ENCODE measurements at places on chromosomes 11 and 22.

DNA sequence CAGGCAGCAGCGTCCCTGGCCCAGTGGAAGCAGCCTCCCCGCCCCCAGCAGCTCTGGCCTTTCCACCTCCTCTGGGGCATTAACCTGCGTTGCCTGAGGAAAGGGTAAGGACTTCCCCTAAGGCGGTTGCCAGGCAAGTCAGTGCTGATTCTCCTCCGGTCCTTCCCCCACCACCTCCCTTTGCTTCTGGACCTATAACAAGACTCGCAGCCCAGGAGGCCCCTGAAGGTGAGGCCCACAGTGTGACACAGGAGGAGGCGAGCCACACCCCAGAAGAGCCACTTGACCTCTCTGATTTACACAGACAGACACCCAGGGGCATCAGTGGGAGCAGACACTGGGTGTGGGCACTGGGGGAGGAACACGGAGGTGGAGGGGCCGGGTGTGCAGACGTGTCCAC is 35.4 kb downstream of the ASCL2 start:
- DNase-seq: no peak

DNA sequence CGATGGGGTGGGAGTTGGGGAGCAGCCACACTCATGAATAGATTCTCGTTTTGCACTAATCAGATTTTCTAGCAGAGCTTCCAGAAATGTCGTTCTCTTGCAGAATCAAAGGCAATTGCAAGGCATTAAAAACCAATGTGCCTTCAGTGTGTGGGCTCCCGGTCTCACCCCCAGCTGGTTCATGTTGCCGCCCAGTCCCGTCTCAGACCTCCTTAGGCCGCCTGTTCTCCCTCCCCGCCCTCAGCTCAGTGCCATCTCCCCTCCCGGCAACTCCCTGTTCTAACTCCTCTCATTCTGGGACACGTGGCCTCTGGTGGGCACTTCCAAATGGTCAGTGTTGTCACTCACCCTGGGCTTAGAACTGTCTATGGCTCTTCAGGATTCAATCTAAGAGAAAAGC is 42.5 kb upstream of the SMIM38 start:
- DNase-seq: no peak

- no peak for DNase-seq
Measured at GRCh38 chr11:35906277-35906661, 37.6 kb upstream of the LDLRAD3 start.

DNA sequence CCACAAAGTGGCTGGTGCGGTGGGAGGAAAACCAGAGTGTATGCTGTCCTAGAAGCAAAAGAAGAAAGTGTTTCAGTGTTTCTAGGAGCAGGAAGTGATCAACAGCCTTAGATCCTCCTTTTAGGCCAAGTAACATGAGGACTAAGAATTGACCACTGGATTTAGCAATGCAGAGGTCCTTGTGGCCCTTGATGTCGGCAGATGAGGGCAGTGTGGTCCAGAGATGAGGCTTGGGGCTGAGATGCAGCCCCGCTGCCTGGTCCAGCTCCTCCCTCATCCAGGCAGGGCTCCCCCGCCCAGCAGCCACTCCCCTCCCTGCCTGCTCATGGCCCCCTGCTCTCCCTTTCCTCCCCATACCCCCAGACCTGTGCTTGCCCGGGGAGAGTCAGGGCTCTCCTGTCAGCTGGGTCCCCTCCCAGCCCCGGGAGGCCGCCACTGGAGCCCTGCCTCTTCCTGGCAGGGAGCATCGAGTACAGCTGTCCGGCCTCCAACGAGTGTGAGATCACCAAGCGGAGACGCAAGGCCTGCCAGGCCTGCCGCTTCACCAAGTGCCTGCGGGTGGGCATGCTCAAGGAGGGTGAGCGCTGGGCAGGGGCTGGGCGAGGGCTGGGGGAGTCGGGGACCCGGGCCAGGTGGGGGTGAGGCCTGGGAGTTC is 3.7 kb downstream of the TRMT112 start:
- DNase-seq: no peak

DNA sequence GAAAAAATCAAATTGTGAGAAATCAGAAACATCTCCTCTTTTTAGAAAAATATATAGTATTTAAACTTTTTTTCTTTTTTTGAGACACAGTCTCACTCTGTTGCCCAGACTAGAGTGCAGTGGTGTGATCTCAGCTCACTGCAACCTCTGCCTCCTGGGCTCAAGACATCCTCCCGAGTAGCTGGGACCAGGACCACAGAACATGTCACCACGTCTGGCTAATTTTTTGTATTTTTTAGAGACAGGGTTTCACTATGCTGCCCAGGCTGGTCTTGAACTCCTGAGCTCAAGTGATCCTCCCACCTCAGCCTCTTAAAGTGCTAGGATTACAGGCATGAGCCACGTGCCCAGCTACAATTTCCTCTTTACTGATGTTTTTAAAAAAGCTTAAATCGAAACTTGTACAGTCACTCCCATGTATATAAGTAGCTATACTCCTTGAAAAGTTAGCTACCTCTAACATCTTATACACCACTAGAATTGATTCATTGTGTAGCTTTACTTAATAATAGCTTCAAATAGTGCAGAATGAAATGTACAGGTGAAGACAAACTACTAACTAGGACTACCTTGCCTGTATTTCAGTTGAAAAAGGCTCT is 10.3 kb downstream of the EIF4G2 start:
- no peak for DNase-seq

- DNase-seq: no peak
Measured at GRCh38 chr11:30295178-30295885, 27.6 kb upstream of the ARL14EP start.

GRCh38 chr11:82462608-82463242 is 270.9 kb downstream of the FAM181B start:
- DNase-seq: no peak

GRCh38 chr22:43134553-43134952 is 8.6 kb downstream of the MCAT start:
- DNase-seq: no peak

GRCh38 chr11:46275964-46276641 is 1.4 kb upstream of the CREB3L1 start:
- no peak for DNase-seq

DNA sequence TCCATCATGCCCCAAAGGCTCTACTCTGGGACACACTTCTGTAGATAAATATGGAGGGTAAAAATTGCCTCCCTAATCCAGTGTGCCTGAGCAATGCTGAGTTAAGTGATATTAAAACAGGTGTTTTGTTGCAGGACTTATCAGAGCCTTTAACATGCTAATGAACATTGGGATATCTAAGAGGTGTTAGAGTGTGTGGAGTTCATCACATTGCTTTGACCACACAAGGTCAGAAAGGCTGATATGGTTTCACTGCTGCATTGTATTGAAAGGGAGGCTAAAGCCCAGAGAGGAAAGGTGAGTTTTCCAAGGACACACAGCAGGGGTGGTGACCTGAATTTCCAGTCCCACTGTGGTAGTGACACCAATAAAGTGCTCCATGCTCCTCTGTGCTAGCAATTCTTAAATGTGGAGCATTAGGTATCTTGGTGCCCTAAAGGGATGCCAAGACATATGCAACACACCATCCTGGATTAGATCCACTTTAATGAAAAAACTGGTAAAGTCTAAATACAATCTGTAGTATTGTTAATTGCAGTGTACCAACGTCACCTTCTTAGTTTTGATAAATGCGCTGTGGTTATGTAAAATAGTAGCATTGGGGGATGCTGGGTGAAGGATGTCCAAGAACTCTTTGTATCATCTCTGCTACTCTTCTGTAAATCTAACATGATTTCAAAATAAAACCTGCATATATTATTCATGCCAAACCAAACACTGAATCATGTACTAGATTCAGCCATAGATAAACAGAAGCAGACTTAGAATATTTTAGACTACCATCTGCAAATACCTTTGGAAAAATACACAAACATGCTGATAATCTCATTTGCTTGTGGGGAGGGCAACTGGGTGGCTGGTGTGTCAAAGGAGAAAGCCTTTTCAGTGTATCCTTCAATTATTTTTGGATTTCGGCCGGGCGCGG is 45.8 kb downstream of the MIAT start:
- no peak for DNase-seq

DNA sequence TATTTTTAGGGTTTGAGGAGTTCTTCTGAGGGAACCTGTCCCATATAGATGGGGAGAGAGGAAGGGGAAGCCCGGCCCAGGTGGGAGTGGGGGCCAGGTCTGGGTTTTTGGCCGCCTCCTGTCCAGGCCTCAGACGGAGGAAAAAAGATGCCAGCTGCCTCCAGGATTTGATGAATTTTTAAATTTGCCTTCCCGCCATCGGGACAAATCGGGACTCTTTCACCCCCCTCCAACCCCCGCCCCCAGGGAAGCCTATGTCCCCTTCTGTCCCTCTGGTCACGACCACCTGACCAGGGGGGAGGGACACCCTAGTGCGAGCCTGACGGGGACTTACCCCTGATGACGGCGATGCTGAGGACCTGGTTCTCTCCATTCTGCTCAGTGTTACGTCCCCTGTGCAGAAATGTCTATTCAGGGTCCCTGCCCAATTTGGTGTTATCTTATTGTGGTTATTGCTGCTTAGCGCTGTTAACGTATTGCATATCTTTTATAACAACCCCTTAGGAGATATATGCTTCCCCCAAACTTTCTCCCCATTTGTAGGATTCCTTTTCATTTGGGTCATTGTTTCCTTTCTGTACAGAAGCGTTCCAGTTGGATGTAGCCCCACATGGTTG is 115.9 kb upstream of the GRK3 start:
- DNase-seq: no peak

All from hypothalamus (tissue), 51 donors.